ENCODE measurements at places on chromosomes 1 and 21. TPM values are rescaled to one million over a fixed set of nuclear protein-coding genes. Genes with fewer than 3 reads are reported as not detected.

The KRTAP13-2 gene
- total RNA-seq = not detected

DNA sequence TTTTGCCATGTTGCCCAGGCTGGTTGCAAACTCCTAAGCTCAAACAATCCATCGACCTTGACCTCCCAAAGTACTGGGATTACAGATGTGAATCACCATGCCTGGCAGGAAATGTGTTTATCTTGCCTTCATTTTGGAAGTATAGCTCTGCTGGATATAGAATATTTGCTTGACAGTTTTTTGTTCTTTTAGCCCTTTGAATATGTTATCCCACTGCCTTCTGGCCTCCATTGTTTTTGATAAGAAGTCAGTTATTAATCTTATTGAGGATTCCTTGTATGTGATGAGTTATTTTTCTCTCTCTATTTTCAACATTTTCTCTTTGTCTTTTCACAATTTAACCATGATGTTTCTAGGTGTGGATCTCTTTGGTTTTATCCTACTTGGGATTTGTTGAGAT, 112.9 kb upstream of the RAB3GAP2 start:
- DNase-seq = no peak

The OR2C3 gene
- not detected for total RNA-seq

The CA14 gene
- 42.9 TPM for total RNA-seq

The ZNF678 gene
- total RNA-seq = 60.0 TPM

The TFAP2E gene
- 1.4 TPM for total RNA-seq

- DNase-seq = no peak
These were observed 96.1 kb upstream of the OLIG2 start for GRCh38 chr21:32929633-32930038.

DNA sequence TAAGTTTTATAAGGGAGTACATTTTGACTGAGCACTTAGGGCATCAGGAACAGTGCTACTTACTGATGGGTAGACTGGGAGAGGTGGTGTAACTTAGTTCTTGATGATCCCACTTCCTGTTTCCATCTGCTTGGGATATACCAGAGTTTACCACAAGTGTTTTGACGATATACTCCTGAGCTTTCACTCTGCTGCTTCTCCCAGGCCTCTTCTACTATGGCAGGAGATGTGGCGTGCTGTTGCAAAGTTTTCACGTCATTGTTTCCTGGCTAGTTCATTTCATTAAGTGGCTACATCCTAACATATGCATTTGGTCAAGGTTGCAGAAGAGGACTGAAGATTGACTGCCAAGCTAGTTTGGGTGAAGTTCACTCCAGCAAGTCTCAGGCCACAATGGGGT, 41.3 kb upstream of the LAMC2 start:
- no peak for DNase-seq
